NCI-H1092 treated with DMSO at 0.1 percent for 48 hours (cell line): ENCODE measurements at places on chromosomes 6 and 20.

DNA sequence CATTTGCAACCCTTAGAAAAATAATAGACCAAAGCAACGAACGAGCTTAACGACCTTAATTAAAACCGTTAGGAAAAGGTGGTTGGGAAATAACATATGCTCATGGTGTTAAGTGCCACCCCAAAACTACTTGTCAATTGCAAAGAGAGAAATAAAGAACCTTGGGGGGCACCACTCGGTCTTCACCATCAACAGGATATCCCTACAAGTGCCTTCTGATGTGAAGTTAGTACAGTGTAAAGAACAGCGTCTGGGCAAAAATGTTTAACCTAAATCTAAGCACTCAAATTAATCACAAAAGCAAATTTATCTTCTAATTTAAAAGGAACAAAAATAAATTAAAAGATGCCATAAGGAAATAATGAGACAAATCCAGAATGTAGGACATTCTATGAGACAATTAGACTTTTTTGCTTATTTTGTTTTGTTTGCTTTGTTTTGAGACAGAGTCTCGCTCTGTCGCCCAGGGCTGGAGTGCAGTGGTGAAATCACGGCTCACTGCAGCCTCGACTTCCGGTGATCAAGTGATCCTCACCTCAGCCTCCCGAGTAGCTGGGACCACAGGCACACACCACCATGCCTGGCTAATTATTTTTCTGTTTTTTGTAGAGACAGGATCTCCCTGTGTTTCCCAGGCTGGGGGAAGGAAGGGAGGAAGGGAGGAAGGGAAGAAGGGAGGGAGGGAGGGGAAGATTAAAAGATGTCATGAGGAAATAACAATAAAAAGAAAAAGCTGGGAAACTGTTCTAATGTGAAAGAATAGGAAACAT, 41.3 kb upstream of the BTN3A2 start:
- DNase-seq: no peak

GRCh38 chr6:16028966-16029365, 99.9 kb upstream of the MYLIP start:
- no peak for DNase-seq

GRCh38 chr6:109998159-109998785, 20.2 kb downstream of the GPR6 start:
- DNase-seq: no peak

DNA sequence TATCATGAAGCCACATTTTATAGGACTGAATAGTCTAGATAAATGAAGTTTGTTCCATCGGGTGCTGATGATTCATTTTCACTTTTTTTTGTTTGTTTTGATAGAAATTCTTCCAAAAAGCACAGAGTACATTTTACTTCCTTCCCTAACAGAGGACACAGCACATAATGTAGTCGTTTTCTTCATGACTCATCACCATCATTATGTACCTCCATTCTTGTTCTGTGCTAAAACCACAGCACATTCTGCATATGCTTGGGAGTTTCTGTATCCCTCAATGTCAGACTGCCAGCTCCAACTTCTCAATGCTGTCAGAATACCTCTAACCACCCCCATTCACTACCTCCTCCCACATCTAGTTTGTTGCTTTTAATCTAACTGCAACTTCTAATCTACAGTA, 1004.9 kb upstream of the ADGRB3 start:
- no peak for DNase-seq

GRCh38 chr6:114007516-114007915, 36.6 kb upstream of the HDAC2 start:
- no peak for DNase-seq

DNA sequence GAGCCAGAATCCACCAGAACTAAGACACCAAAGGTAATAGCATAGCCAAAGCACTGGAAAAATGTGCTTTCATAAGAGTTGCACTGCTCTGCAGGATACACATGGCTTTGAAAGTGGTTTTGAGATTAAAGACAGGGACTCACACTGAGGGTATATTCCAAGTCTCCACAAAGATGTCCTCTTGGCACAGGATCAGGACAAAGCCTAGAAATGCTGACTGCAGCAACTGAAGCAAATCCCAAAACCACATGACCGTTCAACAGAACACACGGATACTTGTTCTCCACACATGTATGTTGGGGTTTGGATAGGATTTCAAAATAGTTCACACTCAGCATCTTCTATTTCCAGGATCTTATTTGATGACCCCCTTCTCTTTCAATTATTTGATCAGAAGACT, 364.3 kb upstream of the HSF2 start:
- DNase-seq: no peak

DNA sequence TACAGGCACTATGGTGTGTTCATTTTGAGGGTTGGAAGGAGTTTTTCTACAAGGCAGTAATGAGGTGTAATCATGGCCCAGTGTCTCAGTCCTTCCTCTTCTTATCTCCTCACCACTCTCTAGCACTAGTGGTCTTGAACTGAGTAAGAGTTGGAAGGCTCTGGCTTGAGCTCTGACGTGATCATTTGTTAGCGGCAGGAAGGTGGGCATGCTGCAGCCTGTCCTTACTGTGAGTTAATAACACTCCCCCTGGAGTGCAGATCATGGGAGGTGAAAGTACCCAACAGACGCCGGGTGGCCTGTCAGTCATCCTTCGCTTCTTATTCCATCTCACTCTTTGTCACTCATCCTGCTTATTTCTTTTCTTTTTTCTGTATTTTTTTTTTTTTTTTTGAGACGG, 356.9 kb downstream of the CDKAL1 start:
- no peak for DNase-seq

DNA sequence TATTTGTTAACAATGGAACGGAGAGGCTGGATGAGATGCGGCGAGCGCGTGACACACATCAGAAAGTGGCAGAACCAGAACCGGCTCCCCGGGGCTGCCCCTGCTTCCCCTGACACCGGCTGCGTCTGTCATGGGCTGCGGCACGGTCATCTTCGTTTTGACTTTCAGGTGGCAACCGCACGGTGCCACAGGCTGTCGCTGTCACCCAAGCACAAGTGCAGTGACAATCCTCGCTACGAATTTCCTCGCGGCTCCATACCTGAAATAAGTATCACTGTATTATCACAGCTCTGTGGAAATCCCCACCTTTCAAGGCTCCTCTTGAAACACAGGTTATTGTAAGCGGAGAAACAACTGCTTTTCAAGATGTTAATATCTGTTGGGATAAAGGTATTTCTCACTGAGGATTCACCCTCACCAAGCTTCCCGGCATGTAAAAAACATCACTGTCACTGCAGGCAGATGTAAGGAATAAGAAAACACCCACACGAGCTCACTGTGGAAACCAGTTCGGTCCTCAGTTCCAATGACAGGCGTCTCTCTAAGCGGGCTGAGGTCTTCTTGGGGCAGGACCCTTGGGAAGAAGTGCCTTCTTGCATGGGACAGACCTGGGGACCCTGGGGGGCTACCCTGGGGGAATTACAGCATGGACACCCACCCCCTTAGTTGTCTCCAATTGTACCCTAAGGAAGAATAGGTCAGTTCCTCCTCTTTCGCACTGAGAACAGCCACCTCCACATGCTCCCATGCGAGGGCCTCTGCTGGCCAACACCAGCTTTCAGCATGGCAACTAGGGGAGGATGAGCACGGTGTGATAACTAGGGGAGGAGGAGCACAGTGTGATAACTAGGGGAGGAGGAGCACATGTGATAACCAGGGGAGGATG, 86.3 kb downstream of the DACT2 start:
- no peak for DNase-seq
